Renal cortical epithelial cell (primary cell): ENCODE measurements at places on chromosomes 6 and 20.

- DNase-seq: no peak
These were observed 145.5 kb upstream of the LAMP5 start for GRCh38 chr20:9368893-9369292.

DNA sequence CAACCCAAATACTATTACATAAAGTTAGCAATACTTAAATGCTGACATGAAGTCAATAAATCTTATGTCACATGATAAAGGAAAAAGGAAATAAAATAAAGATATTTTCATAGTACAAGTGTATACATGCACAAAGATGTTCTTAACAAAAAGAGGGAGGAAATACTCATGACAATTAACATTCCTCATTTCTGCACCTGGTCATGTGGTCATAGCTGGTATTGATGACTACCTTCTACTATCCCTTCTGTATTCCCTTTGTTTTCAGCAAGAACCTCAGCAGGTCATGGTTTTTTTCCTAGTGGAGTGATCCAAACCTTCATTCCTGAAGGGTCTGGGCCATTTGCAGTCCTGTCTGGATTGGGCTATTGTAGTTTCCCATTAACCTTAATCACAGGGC lies 43.5 kb upstream of the FYN start:
- no peak for DNase-seq

GRCh38 chr20:51085769-51086168 lies 62.9 kb upstream of the KCNG1 start:
- no peak for DNase-seq

GRCh38 chr6:41100871-41101287 lies 28.1 kb downstream of the NFYA start:
- DNase-seq: no peak

DNA sequence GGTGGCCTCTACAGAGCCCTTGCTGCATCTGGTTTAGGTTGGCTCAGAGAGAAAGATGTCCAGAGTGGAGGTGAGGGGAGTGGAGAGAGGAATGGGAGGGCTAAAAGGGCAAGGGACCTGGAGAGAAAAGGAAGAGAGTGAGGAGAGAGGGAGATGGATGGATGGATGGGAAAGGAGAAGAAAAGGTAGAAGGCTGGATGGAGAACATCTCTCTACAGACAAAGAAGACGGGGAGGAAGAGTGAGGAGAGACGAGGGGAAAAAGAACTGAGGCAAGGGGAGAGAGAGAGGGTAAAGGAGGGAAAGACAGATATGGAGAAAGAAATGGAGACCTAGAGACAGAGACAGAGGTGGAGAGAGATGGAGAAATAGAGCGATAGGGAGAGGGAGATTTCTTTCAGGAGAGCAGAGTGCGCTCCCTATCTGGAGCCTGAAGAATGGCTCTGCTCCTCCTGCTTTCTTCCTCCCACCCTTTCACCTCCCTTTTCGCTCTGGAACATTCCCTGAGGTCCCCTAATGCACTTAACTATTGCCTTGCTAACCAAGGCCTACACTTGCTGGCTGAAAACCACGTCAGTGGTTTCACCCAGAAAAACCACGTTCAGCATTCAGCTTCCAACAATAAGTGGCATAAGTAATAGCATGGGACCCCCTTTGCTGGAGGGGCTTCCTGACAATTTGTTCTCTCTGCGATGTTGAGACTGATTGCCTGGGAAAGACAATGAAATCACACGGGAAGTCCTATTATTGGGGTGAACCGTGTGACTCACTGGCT lies 286.3 kb downstream of the CDH26 start:
- DNase-seq: no peak

GRCh38 chr6:169912266-169913095 lies 161.1 kb downstream of the ERMARD start:
- no peak for DNase-seq
